Amniotic epithelial cell (primary cell): ENCODE measurements at places on chromosomes 2 and 18.

- DNase-seq: no peak
Observed at GRCh38 chr2:149023091-149023490, 15.4 kb upstream of the LYPD6B start.

DNA sequence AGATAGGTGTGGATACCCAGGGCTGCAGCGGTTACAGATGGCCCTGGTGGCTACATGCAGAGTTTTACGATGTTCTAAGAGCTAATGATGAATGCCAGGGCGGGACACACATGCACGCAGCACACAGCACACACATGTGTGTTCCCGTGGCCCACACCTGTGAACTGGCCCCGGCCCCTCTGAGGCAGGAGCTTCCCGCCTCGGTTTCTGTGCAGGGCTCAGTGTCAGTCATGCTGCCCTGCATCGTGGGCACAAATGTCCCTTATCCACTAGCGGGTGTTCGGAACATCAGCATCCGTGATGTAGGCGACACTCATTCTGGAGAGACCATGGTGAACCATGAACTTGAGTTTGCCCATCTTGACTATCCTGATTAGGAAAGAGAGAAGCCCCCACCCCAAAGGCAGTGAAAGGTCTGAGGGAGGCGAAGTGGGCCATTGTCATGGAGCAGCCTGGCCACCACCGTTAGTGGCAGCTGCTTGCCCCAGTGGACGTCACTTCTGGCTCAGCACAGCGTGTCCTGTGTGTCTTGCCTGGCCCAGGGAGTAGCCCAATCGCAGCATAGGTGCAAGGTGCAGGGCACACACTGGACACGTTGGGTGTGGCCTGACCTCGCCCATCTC lies 43.8 kb downstream of the DCDC2C start:
- no peak for DNase-seq

DNA sequence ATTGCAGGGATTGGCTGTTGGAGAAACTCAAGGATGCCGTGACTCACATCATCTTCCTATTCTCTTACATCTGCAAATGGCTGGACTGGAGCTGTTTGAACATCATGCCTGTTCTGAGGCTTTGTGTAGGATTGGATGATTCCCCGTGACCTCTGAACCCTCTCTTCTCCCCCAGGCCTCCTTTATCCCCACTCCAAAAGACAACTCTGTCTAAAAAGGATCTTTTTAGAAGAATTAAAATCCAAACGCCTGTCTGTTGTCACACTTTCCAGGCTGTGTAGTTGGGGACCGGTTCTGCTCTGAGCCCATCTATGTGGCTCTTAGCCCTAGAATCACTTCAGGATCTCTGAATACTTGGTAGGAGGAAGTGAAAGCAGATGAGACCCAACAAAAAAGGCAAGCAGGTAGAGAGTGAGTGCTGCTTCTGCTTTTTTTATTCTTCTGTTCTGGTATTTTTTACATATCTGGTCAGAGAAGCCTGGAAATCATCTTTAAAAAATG lies 565 bp downstream of the SP140 start:
- no peak for DNase-seq

GRCh38 chr2:143183804-143184463 lies 54.7 kb downstream of the ARHGAP15 start:
- no peak for DNase-seq

DNA sequence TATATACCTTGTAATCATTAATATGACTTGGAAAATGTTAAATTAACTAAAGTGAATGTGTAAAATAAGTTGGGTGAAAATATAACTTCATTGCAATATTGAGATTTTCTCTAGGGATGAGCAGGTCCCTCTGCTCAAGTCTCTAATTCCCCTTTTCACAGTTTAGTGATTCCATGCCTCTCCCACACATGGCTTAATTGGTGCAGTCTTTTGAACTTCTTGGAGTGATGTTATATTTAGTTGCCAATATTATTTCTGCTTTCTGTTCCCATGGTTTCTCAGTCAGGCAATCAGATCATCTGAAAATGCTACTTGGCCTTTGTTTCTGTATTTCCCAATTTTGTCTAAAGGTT lies 233.7 kb upstream of the SPOPL start:
- no peak for DNase-seq

DNA sequence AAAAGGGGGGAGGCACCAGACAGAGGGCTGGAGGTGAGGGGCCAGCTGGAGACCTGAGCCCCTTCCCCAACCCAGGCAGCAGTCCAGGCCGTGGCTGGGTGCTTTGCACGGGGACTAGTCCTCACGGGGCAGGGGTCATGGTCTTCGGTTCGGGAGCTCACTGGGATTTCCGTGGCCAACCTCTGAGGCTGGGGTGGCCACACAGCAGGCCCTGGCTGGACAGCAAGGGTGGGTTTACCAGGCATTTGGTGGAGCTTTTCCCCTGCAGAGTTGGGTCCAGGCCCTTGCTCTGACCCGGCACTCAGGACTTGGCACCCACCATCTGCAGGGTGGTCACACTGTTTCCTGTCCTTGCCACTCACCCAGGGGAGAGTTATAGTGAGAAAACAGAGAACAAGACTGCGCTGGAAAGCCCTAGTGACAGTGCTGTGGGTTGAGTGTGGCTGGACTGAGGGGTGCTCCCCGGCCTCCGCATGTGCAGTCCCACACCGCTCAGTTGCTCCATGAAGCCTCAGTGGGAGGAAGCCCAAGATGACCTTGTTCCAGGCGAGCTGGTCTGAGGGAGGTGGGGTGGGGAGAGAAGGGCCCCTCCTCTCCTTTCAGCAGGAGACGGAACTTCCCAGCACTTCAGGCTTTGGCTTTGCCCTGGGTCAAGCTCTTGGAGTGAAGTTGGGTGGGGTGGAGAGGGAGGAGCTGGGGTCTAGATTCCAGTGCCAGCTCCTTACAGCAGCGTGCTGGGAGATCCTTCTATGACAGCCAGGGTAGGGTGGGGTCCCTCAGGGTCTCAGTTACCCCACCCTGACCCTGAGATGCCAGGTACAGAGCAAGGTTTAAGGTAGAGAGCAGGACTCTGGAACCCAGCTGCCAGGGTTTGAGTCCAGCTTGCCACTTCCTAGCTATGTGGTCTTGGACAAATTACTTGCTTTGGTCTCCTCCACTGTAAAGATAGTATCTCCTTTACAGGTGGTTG lies 219.8 kb downstream of the DYSF start:
- no peak for DNase-seq

- peak; percentile 7 for DNase-seq
Observed at GRCh38 chr18:12076424-12077140, 17.1 kb upstream of the ANKRD62 start.

GRCh38 chr18:23194155-23194996 lies 59.1 kb downstream of the CABLES1 start:
- no peak for DNase-seq

DNA sequence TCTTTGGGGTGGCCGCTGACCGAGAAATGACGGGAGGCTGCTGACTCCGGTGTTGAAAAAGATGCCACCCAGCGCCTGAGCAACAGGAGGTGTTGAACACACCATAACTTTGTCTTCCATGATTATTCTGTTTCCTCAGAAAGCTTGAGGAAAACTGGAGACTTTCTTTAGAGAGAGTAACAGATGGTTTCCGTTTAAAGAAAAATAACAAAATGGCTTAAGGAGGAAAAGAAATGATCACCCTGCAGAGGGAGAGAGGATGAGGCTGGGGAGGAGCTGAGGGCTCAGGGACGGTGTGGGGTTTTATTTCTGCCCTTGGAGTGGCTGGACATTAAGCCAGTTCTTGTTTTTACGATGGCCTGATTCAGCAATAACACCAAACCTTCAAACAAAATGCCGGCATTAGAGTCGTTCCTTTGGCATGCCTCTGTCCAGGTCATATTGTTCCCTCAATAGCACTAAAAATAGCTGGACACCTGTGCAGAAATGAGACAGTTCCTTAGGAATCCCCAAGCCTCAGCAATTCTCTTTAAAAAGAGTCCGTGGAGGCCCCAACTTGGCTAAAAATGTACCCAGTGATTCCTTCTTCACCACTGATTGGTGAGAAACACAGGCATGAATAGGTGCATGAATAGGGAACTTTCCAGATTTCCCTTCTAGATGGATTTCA lies 182.4 kb downstream of the ALPK2 start:
- no peak for DNase-seq

GRCh38 chr2:217475101-217475500 lies 527.7 kb downstream of the TNS1 start:
- no peak for DNase-seq

GRCh38 chr2:68414452-68414851 lies 49.4 kb downstream of the PLEK start:
- DNase-seq: no peak

- no peak for DNase-seq
Observed at GRCh38 chr18:7436166-7436565, 130.9 kb upstream of the PTPRM start.

DNA sequence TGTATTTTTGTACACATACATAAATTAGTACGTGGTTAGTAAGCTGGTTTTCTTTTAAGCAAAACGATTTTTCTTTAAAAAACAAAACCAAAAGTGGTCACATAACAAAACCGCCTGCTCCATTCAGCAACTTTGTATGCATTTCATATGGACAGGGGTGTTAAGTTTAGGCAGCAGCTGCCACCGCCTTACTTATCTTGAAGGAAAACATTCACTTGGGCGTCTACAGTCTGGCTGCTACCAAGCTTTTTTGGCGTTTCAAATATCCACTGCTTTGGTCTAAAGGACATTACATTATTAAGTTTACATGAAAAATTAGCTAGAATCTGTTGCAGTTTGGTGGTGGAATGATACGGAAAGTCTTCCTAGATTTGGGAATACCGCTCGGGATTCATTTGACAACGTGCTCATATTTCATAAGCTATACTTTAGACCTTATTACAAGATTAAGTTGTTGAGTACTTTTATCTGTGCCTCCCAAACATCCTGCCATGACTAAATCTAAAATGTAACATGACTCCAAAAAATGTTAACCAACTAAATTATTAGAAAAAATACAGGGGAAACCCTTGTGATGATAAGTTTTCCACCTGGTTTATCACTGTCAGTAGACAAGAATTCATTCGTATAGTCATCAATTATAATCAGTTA lies 214.8 kb downstream of the NEDD4L start:
- DNase-seq: no peak

- DNase-seq: no peak
Observed at GRCh38 chr2:54726431-54726830, 3.0 kb downstream of the EML6 start.

DNA sequence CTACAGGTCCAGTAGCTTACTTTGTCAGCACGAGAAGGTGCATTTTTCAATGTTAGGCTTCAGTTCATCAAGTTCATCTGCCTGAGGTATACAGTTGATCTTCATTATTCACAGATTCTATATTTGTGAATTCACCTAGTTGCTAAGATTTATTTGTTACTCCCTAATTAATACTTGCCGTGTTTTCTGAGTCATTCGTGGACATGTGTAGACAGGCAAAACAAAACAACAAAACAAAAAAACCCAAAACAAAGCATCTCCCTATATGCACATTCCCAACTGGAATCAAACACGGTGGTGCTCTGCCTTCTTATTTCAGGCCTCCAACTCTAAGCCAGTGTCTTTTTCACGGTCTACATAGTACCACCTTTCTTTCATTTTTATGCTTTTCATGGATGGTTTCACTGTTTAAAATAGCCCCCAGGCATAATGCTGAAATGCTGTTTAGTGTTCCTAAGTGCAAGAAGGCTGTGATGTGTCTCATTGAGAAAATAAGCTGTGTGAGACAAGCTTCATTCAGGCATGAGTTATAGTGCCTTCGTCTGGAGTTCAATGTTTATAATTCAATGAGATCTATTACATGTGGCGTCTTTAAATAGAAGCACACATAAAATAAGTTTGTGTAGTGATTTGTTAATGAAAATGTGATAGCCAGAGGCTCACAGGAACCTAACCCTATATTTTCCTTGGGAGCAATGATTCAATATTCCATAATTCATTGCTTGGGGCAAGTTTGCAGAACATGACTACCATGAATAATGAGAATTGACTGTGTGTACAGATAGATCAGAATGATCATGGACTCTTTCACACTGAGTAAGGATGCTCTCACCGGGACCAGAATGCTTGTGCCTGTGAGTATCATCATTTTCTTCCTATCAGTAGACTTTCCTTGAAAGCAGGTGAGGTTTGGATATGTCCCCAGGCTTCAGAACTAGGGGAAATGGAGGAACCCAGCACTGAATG lies 24.6 kb downstream of the ITGB6 start:
- no peak for DNase-seq

- DNase-seq: no peak
Observed at GRCh38 chr2:72182547-72182946, 34.9 kb upstream of the CYP26B1 start.

- no peak for DNase-seq
Observed at GRCh38 chr18:10743766-10744165, 217.9 kb downstream of the NAPG start.

GRCh38 chr2:212843409-212844199 lies 305.0 kb upstream of the ERBB4 start:
- DNase-seq: peak; percentile 77

DNA sequence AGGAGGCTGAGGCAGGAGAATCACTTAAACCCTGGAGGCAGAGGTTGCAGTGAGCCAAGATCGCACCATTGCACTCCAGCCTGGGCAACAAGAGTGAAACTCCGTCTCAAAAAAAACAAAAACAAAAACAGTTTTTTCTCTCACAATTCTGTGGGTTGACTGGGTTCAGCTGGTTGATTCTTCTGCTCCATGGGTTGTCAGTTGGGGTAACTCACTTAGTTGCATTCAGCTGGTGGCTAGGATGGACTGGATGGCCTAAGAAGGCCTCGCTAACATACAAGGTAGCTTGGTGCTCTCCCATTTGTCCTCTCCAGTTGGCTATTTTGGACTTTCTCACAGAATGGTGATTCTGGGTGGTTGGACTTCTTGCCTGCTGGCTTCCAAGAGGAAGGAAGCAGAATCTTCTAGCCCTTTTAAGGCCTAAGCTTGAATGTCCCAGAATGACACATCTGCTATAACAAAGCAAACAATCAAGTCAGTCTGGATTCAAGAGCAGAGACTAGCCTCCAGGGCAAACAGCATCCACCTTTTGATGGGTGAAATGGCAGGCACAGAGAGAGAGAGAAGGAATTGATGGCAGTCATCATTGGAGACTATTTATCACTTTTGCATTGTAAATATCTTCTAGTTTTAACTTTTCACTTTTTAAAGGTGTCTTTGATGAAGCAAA lies 17.9 kb downstream of the LAMA3 start:
- no peak for DNase-seq

- DNase-seq: peak; percentile 49
Observed at GRCh38 chr2:99818842-99819241, 323.5 kb downstream of the AFF3 start.

DNA sequence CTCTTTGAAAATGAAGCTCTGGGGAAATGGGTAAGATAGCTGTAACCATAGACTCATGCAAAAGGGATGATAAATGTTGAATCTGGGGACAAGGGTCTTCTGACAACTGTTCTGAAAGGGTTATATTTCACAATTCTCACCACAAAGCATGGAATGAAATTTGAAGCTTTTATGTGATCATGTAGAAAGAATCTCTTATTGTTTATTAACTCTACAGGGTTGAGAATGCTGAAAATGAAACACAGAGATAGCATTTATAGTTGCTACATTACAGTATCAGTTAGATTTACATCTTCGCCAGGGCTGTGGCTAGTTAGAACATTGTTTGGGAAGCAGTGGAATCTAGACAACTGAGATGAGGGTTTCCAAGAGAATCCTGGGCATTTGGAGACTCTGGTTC lies 97.4 kb upstream of the LHCGR start:
- DNase-seq: peak; percentile 93

GRCh38 chr2:80062298-80062697 lies 242.3 kb downstream of the LRRTM1 start:
- DNase-seq: no peak

- peak; percentile 60 for DNase-seq
Observed at GRCh38 chr2:3316456-3317276, 61.0 kb downstream of the EIPR1 start.

- DNase-seq: peak; percentile 80
Observed at GRCh38 chr2:121532347-121532766, 1.7 kb downstream of the RNU4ATAC start.

GRCh38 chr2:174874085-174874484 lies 109.8 kb upstream of the CHRNA1 start:
- DNase-seq: no peak
